MG63 (cell line): ENCODE measurements at places on chromosomes 12 and 14. TPM values are rescaled to one million over a fixed set of nuclear protein-coding genes. Genes with fewer than 3 reads are reported as not detected.

TSHR gene
- 0.20 TPM in 1 of 2 replicates, not detected in the other for total RNA-seq

GRCh38 chr12:61272441-61272840 lies 987.8 kb upstream of the USP15 start:
- no peak for DNase-seq

DNA sequence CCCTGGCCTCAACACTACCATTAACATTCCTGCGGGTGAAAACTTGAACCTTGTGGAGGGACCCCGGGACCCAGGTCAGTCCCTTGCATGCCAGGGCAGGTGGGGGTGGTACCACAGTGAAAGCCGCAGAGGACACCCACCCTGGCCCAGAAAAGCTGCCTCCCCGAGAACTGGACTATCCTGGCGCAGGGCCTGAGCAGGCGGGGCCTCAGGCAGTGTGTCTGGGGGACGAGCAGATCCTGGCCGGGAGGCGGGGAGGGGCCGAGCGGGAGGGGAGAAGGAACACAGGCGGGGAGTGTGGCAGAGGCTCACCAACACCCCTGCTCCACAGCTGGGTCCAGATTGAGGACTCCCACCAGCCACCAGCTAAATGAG lies 10.0 kb downstream of the AHNAK2 start:
- no peak for DNase-seq

DNA sequence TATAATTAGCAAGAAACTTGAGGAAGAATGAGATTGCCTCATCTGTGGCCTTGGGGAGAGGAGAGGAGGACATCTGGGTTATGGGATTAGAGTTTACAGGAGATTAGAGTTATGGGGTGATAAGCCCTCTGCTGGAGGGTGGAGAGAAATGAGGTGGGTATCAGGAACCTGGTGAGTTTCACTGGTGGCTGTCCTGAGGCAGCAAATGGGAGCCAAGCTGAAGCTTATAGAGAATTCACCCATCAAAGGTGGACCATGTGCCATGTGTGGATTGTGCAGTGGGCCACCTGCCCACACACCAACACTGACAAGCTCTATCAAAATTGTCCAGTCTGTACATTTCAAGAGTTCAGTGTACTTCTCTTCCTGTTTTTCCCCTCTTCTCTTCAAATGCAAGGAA lies 135.3 kb downstream of the AEBP2 start:
- DNase-seq: no peak

DNA sequence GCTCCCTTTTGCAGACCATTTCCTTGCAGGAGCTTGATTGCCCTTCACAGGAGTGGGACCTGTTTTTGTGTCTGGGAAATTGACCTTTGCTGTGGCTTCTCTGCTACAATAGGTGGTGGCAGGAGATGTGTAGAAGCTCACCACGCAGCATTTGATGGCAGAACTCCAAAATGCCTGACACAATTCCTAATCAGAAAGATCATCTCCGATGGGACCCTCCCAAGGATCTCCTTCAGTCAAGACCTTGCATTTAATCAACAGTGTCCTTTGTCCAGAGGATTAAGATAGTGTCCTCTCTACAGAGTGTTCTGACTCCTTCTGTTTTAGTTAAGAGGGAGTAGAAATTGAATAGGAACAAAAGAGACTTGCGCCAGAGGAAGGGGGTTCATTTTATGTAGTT lies 83.6 kb upstream of the DDHD1 start:
- DNase-seq: no peak

- no peak for DNase-seq
Observed at GRCh38 chr14:58954901-58955861, 233.3 kb upstream of the DAAM1 start.

OR2AP1 gene
- total RNA-seq: not detected in 2 replicates

ZFHX2 gene
- total RNA-seq: not detected in 2 replicates

CAPZA3 gene
- total RNA-seq: not detected in 2 replicates

GRCh38 chr12:15778126-15778525 lies 11.1 kb downstream of the EPS8 start:
- DNase-seq: no peak

GRCh38 chr14:92353447-92353846 lies 30.5 kb downstream of the SLC24A4 start:
- DNase-seq: no peak

ANG gene
- total RNA-seq: 0.42 and 3.2 TPM in 2 replicates

PPP1R36 gene
- total RNA-seq: not detected in 2 replicates

FOXN4 gene
- not detected in 2 replicates for total RNA-seq

DNA sequence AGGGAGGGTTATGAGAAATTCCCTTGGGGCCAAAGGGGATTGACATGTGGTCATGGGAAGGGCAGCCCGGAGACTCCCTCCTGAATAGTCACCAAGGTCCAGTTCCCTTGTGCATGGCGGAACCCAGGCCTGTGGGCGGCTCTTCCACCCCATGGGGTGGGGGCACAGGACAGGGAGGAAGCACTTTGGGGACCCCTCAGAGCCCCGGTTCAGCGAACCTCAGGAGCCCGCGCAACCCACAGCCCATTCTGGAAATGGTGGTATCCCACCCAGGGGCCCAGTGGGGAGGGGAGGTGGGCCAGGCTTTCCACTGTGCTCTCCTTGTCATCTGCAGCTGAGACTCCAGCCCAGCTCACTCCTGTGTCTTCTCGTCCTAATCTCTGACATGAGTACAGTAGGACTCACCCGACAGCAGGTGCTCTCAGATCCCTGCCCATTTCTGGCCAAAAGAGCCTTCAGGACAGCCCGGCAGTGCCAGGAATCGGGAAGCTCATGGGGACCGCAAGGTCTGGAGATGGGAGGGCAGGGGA lies 255.2 kb upstream of the SFSWAP start:
- DNase-seq: no peak

DNA sequence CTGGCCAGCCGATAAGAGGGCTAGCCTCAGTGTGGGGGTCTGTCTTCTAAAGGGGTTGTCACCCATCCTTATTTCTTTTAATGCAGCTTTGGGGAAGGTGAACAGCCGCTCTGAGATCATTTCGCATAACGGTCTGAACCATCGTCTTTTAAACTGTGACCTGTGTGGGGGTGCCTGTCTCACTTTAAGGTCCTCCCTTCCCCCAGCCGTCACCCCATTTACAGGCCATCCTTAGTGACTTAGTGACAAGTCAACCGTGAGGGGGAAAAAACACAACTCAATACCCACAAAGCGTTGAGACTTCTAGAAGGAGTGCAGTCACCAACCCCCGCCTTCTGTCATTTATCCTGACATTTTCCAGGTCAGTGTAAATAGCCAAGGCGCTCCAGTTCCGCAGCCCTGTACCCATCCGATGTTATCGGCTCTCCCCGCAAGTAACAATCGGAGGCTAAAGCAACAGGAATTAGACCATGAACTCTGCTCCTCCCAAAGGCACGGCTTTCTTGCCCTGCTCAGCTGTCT lies 505 bp upstream of the DENND5B start:
- no peak for DNase-seq

DNA sequence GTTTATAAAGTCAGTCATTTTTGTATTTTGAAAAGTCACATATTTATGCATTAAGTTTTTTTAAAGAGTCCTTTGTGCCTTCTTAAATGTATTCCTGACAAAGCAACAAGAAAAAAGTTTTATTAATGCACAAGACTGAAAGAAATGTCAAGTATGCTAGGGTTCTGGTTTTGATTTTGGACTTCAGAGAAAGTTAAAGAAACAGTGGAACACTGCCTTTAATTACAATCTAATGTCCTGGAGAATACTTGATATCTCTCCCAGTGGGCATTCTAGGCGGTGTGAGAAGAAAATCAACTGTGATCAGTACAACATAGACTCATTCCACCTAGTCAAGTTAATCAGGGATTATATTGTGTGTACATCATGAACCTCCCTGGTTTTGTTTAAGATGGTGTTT lies 49.9 kb downstream of the PRICKLE1 start:
- no peak for DNase-seq

DNA sequence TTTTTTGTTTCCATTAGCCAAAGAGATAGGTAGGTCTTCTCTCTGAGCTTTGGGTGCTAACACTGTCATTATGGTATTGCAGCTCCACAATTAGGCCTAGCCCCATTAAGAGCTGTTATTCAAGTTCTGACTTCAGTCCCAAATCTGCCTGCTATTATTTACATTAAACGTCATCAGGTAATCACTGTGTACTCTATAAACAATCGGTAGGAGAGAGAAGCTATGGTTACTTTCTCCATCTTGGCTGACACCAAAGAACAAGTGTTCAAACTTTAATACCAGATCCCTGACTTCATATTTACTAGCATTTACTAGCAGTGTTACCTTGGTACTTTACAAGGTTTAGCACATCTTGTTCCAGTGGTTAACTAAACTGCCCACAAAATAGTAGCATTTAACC lies 305.1 kb upstream of the GARIN2 start:
- DNase-seq: no peak

SLC25A21 gene
- 1.8 and 8.7 TPM in 2 replicates for total RNA-seq

DIABLO gene
- 70.9 and 74.7 TPM in 2 replicates for total RNA-seq

KRT4 gene
- total RNA-seq: not detected in 2 replicates

TBX3 gene
- total RNA-seq: 7.1 and 7.7 TPM in 2 replicates

- DNase-seq: no peak
Observed at GRCh38 chr12:31246470-31246850, 79.5 kb downstream of the SINHCAF start.

JPH4 gene
- not detected in 2 replicates for total RNA-seq

DNA sequence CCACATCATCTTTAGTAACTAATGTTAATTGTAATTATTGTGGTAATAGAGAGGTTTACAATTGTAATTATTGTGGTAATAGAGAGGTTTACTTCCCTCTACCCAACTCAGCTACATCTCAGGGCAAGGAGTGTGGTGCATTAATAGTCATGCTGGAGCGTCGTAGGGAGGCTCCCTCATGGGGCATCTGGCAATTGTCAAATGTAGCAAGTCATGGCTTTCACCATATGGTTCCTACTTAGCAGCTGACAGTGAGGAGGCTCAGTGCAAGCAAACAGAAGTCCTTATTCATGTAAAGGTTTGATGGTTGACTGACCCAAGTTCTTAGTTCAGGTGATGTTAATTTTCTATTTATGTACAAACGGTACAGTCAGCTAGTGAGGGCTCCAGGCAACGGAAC lies 1012.0 kb downstream of the FLRT2 start:
- no peak for DNase-seq

- DNase-seq: peak; percentile 5
Observed at GRCh38 chr12:66674495-66675122, 4.3 kb downstream of the GRIP1 start.

TSPAN19 gene
- not detected in 2 replicates for total RNA-seq

GRCh38 chr14:72599579-72600470 lies 294.1 kb downstream of the DPF3 start:
- no peak for DNase-seq
